ENCODE measurements at places on chromosomes 5 and 9.

DNA sequence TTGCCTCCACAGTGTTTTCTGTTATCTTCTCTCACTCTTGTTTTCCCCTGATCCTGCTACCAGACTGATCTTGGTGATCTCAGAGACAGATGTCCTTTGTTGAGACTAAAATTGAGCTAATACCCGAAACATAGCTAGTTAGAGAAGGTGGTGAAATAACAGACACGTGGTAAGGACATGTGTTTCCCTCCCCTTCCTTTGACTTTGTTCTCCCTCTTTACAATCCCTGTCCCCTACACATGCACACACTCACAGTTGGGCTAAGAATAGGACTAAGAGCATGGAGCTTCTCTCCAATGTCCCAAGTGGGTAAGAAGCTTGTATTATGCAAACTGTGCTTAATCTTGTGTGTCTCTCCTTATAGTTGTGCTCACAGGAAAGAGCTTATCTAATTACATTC lies 1603.0 kb upstream of the C9orf72 start:
- no peak for DNase-seq

DNA sequence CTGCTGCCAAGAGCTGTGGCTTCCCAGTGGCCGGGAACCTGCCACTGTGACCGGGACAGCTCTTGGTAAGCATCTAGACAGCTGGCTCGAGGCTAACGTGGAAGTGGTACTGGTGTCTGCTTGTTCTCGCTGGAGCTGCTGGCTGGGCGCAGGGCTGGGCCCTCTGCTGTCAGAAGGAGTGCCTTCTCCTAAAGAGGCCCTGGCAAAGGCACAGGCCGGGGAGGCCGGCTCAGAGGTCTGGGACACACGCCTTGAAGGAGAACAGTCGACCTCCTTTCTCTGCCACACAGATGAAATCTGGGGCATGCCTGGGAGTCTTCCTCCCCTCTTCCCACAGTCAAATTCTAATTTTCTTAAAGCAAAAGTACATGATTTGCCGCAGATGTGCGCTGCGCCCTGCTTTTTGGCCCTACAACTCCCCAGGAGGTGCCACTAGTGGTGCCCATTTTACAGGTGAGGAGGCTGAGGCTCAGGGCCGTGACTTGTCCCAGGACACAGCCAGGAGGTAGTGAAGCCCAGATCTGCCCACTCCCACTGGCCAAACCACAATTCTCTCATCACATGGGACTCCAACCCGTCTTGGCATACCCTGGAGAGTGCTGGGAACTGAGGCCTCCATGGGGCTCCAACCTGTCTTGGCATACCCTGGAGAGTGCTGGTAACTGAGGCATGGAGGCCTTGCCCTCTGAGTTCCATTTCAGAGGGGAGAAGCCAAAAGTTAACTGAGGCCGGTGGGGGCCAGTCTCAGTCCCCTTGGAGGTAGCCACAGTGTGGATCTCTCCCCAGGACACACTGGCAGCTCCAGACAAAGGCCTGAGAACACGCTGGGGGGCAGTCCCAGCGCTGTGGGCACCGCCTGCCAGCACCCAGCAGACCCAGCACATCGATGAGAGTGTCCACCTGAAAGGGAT lies 12.0 kb upstream of the RXRA start:
- no peak for DNase-seq

DNA sequence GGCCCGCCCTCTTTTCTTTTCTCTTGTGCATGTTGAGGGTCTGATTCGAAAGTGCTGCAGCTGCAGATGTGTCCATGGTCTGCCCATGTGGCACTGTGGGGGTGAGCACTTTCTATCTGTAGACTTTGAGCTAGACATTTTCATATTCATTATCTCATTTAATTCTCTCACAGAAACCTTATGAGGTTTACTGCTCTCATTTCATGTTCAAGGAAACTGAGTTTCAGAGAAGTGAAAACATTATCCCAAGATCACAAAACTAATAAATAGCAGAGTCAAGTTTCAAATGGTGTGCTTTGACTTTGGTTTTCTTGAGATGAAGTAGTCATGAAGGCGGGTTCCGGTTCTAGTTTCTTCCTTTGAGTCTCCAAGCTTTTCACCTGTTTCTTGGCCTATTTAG lies 536.5 kb upstream of the ZNF462 start:
- DNase-seq: no peak

DNA sequence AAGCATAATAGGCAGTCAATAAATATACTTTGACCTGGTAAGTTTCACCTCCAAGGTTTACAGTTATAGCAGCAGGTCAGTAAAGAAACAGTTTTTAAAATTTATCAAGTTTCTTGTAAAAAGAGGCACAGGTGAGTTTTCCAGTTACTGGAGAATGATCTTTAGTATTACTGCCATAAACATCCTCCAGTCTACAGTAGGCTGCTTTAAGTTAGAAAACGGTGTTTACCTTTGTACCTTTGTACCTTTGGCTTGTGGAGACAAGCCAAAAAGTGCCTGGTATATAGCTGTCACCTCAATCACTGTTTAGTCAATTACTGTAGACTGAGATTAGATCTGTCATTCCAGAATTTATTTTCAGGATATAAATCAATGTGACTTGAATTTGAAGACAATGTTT lies 42.7 kb upstream of the SRFBP1 start:
- no peak for DNase-seq

GRCh38 chr5:88761269-88761850 lies 121.6 kb downstream of the MEF2C start:
- peak; percentile 57 for DNase-seq

DNA sequence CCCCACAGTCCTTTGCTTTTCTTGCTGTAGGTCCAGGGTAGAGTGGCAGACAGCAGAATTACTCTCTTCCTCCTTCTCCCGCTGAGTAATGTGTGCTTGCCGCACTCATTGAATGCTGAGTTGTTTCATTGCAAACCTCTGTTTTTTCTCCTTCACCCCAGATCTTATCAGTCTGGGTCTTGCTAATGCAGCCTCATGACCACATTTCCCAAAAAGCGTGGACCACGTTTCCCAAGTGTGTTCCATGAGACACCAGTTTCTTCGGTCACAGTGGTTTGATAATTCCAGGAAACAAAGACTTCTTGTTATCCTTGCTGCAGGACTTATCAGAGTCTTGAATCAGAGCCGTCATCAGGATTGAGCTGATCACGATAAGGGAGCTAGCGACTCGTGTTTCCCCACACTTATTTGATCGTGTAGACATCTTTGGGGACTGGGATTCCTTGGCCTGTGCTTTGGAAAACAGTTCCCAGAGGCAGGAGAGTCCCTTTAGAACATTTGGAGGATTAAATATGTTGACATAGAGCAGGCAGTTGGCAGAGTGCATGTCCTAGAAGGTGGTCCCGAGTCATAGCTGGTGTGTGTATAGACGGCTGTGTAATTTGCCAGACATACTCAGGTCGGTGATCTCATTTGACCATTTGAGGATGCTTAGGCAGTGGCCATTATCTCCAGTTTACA lies 4.4 kb downstream of the LRRC8A start:
- peak; percentile 29 for DNase-seq

GRCh38 chr9:84667571-84668195 lies 1.8 kb upstream of the NTRK2 start:
- peak; percentile 19 for DNase-seq

DNA sequence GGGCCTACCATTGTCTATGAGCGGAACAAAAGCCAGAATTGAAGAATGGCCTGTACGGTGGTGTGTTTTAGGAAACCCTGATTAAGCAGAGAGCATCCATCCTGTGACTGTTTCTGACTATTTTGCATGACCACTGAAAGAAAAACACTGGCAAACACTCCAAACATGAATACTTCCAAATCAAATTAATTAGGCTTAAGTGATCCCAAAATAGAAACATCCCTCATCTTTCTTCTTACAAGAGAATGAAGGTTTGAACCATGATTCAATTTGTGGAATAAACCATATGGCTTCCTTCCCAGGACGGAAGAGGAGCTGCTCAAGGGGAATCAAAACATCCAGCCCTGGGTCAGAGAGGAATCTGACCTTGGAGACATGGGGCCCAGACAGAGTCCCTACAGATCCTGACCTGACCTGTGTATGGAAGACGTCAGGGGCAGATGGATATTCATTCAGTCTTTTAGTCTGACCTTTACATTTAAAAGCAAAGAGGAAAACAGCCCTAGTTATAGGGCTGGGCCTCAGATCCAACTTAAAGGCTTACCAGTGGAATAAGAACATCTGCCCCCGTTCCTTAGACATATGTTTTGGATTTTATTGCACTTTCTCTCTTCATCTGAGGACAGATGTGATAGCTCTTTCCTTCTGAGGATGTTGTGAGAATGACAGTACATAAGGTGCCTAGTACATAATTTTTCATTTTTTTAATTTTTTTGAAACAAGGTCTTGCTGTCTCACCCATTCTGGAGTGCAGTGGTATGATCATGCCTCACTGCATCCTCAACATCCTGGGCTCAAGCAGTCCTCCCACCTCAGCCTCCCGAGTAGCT lies 17.6 kb upstream of the RECK start:
- no peak for DNase-seq

DNA sequence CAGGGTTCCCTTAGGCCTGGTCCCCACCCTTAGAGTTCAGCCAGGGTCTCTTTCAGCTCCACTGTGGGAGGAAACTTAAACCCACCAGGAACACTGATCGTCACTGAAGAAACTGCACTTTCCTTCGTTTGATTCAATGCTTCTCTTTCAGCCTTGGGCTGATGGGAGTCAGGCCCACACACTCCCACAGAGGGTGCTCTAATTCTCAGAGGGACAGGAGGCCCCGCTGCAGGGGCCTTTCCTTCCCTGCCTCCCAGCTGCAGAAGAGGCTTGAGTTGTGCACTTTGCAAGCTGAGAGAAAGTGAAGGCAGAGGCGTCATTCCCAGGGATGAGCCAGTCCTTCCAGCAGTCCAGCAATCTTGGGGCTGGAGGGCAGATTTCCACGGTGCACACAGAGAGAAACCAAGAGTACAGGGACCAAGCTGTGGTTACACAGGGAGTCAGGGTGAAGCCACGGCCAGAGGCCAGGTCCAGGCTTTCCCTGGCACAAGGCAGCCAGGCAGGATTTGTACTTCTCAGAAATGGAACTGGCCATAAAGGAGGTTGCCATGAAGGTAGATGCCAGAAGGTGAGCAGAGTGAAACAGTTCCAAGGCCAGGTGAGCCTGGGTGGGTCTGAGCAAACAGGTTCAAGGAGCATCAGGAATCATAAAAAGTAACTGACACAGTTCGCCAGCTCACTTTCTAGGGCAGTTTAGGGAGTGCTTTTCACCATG lies 10.4 kb upstream of the GLIPR2 start:
- DNase-seq: no peak

GRCh38 chr5:176610435-176610773 lies 448 bp upstream of the GPRIN1 start:
- DNase-seq: no peak

DNA sequence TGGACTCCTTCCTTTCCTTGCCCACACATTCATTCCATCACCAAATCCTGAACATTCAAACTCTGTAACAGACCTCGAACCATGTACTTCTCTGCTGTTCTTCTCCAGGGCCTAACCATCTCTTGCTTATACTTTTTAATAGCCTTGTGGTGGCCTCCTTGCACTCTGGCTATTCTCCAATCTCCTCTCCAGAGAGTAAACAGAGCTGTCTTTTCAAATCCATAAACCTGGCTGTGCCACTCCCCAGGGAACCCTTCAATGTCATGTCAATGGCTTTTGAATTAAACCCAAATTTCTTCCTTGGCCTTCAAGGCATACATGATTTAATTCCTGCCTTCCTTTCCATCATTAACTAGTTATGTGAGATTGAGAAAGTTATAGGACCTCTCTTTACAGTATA lies 277.6 kb upstream of the EFNA5 start:
- DNase-seq: no peak

- no peak for DNase-seq
These were observed 126.2 kb downstream of the MAPKAP1 start for GRCh38 chr9:125580701-125581286.

DNA sequence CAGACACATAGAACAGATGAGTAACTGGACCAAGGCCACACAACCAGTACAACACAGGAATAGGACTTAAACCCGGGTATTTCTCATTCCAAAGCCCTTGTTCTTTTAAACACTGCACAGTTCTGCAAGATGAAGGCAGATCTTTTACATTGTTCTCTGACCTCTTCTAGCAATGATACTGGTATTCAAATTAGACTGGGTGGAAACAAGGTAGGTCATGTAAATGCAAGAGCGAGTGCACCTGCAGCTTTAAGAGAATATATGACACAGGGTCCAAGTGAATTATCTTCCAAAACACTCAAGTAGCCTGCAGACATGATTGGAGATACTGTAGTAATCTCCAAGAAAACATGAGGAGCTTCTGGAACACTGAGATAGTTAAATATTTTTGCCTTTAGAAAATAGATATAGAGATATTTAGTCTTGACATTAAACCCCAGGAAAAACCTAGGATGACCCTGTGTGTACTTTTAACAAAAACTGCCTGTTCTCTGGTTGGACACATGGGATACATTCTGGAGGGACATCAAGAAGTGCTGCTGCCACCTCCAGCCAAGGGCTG lies 130.6 kb upstream of the EPB41L4A start:
- DNase-seq: no peak

DNA sequence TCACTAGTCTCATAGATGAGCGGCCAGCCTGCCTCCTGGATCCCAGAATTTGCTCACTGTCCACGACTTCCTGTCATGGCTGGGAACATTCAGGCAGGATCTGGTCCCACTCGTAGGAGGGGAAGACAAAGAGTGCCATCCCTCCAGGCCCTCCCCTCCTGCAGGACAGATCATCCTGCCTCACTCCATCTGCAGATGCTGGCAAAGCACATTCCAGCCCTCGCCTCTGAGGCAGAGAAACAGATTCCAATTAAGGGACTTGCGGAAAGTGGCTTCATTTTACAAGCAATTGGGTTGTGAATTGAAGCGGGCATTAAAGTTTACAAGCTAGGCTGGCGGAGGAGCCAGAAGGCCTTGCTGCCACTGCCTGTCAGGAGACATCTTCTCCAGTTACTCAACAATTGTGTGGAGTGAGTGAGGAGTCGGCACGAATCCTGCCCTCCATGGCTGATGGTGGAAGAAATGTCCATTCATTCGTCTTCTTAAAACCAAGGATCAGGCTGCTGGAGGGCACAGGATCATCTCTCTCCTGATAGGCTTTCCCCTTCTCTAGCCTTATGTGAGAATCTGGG lies 41.8 kb upstream of the KCNMB1 start:
- DNase-seq: no peak

DNA sequence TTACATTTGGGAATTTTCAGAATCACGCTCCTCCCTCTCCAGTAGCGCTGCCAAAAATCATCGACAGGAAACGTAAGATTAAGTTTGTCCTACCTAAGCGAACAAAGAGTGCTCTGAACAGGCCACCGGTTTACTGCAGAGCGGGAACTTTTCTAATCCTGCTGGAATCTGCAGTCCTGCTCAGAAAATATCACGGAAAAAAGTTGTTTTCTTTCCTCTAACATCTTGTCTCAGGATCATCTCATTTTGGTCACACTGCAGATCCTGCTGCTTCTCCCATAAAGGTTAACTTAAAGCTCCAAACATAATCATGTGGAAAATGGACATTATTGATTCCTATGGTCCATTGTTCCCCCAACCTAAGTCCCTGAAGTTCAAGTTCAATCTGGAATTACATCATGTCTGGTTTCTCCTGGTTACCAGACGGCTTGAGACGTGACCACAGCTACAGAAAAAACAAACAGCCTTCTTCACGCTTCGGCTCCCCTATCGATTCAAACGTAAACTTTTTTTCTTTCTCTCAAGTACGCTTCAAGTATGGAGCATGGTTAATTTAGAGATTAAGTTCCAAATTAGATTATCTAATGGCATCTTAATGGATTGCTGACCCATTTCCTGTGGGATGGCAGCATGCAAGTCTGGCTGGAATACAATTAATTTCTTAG lies 217.6 kb downstream of the NFIB start:
- DNase-seq: peak; percentile 62

- no peak for DNase-seq
These were observed 158.1 kb upstream of the VCAN start for GRCh38 chr5:83313436-83313835.

All from fibroblast of mammary gland (primary cell).